GM12864 (cell line): ENCODE measurements at places on chromosomes 11 and 22.
A peak's percentile ranks its signal among the peaks of the same experiment; 100 is the strongest.

- DNase-seq: no peak
These were observed 208.4 kb downstream of the BRD1 start for GRCh38 chr22:49619301-49619700.

DNA sequence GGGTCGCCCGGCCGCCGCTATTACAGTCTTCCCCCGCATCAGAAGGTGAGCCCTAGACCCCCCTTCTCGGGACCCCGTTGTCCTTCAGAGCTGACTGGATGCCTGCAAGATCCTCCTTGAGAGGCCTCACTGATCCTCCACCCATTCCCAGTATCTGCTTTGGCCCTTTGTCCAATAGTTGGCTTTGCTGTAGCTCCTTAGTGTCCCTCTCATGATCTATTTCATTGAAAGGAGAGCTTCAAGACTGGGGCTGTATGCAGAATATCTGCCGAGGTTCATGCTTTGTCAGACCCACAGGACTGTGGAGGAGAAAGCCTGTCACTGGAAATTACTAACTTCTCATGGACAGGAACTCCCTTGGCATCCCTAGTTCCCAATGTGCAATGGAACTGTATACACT, 499 bp downstream of the DLAT start:
- DNase-seq: no peak

DNA sequence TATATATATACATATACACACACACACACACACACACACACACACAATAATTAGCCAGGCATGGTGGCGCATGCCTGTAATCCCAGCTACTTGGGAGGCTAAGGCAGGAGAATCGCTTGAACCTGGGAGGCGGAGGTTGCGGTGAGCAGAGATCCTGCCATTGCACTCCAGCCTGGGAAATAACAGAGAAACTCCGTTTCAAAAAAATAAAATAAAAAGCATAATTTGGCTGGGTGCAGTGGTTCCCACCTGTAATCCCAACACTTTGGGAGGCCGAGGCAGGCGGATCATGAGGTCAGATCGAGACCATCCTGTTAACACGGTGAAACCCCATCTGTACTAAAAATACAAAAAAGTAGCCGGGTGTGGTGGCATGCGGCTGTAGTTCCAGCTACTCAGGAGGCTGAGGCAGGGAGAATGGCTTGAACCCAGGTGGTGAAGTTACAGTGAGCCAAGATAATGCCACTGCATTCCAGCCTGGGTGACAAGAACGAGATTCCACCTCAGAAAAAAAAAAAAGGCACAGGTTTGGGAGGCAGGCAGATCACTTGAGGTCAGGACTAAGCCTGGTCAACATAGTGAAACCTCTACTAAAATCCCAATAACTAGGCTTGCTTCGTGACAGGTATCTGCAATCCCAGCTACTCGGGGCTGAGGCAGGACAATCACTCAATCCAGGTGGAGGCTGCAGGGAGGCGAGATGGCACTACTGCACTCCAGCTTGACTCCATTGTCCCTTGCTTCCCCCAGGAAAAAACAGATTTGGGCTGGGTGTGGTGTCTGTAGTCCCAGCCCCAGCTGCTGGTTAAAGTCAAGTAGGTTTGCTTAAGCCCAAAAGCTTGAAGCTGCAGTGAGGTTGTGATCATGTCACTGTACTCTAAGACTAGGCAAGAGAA, 11.8 kb upstream of the WDR74 start:
- DNase-seq: no peak

DNA sequence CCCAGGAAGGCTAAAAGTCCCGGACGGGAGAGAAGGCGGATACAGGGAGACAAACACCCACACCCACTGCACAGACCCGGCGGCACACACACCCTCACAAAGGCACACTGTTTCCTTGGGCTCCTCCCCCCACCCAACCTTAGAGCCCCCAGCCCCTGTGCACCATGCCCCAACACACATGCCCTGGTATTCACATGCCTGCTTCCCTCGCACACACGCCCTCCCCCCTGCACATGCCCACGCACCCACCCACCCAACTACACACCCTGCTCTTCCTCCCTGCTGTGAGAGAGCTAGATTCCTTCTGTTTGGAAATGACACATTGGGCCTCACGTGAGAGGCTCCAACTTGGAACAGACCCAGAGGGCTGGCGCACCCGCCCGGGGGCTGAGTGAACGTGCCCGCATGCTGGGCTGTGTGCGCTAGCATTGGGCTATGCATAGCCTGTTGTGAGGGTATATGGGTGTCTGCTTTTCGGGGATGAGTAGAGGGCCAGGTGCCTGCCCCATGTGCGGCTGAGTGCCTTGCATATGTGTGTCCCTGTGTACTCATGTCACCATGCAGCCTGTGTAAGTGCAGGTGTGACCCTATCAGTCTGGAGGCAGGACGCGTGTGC, 518 bp upstream of the CHRM1 start:
- DNase-seq: no peak

DNA sequence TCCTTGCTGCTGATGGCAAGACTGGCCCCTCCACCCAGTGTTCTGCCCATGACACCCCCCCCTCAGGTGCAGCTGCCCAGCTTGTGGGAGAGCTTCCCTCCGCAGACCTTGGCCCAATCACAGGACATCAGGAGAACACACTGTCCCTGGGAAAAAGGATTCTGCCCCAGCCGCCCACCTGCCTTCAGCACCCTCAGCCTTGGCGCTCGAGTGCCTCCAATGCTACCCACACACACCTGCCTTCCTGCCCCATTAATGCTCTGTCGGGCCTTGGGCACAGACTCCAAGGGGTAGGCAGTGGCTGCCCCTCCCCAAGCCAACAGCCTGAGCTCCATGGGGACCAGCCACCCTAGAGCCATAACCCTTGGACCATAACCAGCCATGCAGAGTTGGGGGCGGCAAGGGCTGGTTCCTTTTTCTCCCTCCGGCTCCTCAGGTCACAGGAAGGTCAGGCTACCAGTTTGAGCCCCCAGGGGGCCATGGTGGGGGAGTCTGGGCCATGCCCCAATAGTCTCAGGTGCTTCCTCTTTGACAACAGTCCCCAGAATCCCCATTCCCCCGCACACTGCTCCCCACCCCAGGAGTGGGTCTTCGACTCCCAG, 1.3 kb upstream of the ZNF70 start:
- peak; percentile 43 for DNase-seq

DNA sequence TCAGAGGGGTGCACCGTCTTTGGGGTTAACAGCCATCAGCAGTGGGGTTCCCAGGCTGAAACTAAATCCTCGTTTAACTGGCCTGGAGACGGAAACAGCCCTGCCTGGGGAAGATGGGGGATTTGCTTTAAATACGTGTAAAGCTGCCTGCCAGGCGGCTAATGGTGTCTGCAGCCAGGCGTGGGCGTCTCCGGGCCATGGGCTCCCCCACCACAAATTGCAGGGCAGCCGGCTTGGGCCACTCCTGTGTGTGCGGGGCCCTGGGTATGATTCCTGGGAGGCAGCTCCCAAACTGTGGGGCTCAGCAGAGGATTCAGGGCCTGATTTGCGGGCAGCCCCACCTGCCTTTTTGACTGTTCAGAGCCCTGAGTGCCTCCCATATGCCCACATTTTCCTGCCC, 110.5 kb downstream of the KCNQ1 start:
- no peak for DNase-seq
